Adrenal gland (tissue), 19 donors: ENCODE measurements at places on chromosomes 6 and 20. TPM values are rescaled to one million over a fixed set of nuclear protein-coding genes. Genes with fewer than 3 reads are reported as not detected.

Gene GJA10
- not detected for total RNA-seq

DNA sequence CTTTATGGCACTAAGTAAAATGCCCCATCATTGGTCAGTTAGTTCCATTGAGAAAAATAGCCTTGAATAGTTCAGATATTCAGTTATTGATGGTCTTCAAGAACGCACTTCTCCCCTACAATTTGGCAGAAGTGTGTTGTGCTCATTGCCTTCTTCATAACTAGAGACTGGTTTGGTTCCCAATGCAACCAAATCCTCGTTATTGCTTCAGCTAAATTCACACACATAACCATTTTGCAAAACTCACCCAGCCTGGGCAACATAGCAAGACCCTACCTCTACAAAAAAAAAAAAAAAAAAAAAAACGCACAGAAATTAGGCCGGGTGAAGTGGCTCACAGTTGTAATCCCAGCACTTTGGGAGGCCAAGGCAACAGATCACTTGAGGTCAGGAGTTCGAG, 32.1 kb downstream of the ZNF217 start:
- no peak overlapping the region for H3K4me3 ChIP-seq
- no peaks in the 10 kb centered on the region for H3K4me1 ChIP-seq
- no peak overlapping the region for H3K27ac ChIP-seq
- H3K36me3 ChIP-seq: no peaks in the 10 kb centered on the region

GRCh38 chr6:150202404-150202803, 59.6 kb downstream of the PPP1R14C start:
- no peak for DNase-seq
- H3K27ac ChIP-seq: no peak overlapping the region
- no peak overlapping the region for H3K4me3 ChIP-seq
- no peaks in the 10 kb centered on the region for H3K27me3 ChIP-seq

DNA sequence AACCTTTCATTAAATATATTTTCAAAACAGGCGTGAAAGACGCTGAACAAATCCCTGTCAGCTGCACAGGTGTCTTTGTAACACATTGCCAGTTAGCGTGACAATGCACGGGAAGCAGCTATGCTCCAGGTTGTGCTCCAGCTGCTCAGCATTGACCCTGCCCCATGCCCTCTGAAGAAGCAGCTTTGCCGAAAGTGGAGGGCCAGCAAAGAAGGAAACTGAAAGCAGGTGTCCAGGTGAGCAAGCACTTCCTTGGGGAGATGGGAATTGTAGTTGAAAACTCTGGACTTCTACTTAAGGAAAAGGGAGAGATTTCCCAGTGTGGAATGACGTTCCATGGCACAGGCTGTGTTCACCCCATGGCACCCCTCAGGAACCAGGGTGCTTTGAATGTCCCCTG, 125.7 kb downstream of the TTLL2 start:
- no peak overlapping the region for H3K27ac ChIP-seq
- no peaks in the 10 kb centered on the region for H3K36me3 ChIP-seq
- no peaks in the 10 kb centered on the region for H3K27me3 ChIP-seq
- DNase-seq: no peak
- no peaks in the 10 kb centered on the region for H3K4me1 ChIP-seq

DNA sequence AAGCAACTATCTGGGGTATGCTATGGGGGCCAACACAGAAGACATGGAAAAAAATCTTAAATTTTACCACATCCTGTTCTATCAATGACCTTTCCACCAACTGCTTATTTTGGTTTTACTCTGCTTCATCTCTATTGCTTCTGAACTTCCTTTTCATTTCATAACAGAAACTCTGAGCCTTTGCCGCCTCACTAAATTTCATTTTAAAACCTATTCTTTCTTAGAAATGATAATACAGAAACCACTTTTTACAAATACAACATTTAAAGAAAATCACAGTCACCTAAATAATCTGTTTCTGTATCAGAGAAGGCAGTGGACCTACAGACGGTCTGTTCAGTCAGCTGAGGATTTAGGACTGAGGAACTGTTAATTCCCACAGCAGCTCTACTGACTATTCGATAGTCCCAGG, 117.5 kb downstream of the KCNQ5 start:
- no peak overlapping the region for H3K27ac ChIP-seq
- H3K4me1 ChIP-seq: no peaks in the 10 kb centered on the region
- H3K27me3 ChIP-seq: no peaks in the 10 kb centered on the region
- no peaks in the 10 kb centered on the region for H3K36me3 ChIP-seq
- H3K4me3 ChIP-seq: no peak overlapping the region

Gene HLA-DRA
- 36.8 TPM for total RNA-seq

Gene UNC5CL
- 0.56 TPM for total RNA-seq

DNA sequence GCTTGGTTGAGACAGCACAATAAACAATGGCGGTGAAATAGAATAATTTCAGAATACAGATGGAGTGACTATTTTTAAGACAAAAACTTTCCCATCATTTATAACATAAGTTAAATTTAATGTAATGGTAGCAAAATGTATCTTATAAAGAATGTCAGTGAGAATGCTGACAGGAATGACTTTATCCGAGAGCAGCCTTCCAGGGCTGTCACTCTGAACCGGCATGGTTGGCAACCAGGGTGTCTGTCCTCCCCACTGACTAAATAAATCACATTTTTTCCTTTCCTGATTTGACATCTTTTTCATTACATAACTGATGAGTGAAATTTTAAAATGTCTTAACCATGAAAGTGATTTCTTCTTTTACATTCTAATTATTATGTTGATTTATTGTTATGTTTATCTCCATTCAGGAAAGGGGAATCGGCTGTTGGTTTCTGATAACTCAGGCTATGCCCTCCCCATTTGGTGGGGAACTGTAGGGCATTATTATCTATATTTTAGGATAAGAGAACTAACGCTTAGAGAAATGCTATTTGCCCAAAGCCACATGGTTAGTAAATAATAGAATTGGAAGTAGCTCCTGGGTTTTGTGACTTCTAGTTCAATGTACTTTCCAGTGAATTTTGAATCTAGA, 109.2 kb upstream of the OGFRL1 start:
- no peaks in the 10 kb centered on the region for H3K4me1 ChIP-seq
- no peaks in the 10 kb centered on the region for H3K27me3 ChIP-seq
- H3K4me3 ChIP-seq: no peak overlapping the region

GRCh38 chr20:33995053-33995831, 1.5 kb downstream of the RALY start:
- H3K27me3 ChIP-seq: no peaks in the 10 kb centered on the region
- peaks cover 35% of the 10 kb centered on the region for H3K4me1 ChIP-seq
- peak overlapping the region; percentile 81 for H3K27ac ChIP-seq
- DNase-seq: no peak

GRCh38 chr6:33313105-33313708, 671 bp downstream of the TAPBP start:
- peak overlapping the region; percentile 95 for H3K27ac ChIP-seq
- peaks cover 29% of the 10 kb centered on the region for H3K4me1 ChIP-seq
- peaks cover 21% of the 10 kb centered on the region for H3K36me3 ChIP-seq
- peak; percentile 50 for DNase-seq
- no peaks in the 10 kb centered on the region for H3K27me3 ChIP-seq
- peak overlapping the region; percentile 97 for H3K4me3 ChIP-seq

DNA sequence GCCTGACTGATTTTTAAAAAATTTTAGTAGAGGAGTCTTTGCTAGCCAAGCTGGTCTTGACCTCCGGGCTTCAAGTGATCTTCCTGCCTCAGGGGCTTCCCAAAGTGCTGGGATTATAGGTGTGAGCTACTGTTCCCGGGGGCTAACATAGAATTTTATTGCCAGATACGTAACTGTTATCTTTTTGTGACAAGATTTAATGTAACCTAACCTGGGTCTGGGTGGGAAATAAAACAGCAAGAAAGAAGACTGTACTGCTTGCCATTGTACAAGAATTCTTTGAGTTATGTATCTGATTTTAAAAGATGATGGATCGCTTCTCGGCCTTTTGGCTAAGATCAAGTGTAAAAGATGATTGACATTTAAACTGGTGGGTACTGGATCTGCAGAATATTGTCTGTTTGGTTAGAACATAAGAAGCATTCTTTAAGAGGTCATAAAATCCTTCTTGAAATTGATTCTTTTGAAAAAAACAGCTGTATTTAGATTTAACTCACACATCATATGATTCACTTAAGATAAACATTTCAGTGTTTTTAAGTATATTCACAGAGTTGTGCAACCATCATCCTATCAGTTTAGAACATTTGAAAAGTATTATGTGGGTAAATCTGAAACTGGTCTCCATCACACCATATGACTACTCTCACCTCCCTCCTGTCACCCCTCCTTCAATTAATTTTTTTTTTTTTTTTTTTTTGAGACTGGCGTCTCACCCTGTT, 21.6 kb downstream of the TPX2 start:
- no peaks in the 10 kb centered on the region for H3K36me3 ChIP-seq
- H3K27ac ChIP-seq: no peak overlapping the region
- H3K27me3 ChIP-seq: no peaks in the 10 kb centered on the region
- no peak overlapping the region for H3K4me3 ChIP-seq
- no peaks in the 10 kb centered on the region for H3K4me1 ChIP-seq

GRCh38 chr20:18852318-18852717, 38.7 kb downstream of the SCP2D1 start:
- no peak overlapping the region for H3K4me3 ChIP-seq
- DNase-seq: no peak
- no peak overlapping the region for H3K27ac ChIP-seq
- no peaks in the 10 kb centered on the region for H3K36me3 ChIP-seq
- no peaks in the 10 kb centered on the region for H3K4me1 ChIP-seq

- peaks cover 7% of the 10 kb centered on the region for H3K27me3 ChIP-seq
- H3K27ac ChIP-seq: no peak overlapping the region
- H3K36me3 ChIP-seq: no peaks in the 10 kb centered on the region
These were observed 31.8 kb downstream of the ABRACL start for GRCh38 chr6:139060332-139060731.

DNA sequence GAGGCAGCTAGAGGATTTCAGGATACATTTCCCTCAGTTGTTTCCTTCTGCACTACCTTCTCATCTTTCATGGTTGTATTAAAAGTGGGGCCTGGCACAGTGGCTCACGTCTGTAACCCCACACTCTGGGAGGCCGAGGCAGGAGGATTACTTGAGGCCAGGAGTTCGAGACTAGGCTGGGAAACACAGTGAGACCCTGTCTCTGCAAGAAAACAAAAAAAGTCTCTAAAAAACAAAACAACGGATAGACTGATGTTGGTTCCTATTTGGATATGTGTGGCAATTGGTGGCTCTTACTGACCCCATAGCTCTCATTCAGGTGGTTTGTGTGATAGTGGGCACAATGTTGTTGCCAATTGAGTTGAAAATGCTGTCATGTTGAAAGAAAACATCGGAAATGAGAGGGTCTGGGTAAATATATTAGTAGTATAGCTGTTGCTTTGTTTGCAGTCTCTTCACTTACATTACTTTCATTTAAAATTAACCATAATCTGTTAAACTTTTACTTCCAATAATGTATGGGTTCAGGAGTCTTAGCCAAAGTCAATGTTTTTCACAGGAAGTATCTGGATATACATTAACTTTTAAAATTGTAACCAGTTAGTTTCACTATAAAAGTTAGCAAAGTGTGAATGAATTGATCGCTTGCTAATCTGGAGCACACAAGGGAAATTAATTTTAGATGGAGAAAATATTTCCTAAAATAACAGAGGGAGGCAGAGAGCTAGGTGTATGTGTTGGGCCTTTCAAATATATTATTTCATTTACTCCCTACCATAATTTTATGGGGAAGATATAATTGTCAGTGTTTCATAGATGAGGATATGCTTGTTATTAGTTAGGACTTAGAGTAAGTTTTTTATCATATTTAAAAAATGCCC, 31.1 kb downstream of the UTRN start:
- peaks cover 39% of the 10 kb centered on the region for H3K4me1 ChIP-seq
- no peaks in the 10 kb centered on the region for H3K36me3 ChIP-seq
- H3K4me3 ChIP-seq: no peak overlapping the region
- no peaks in the 10 kb centered on the region for H3K27me3 ChIP-seq
- peak overlapping the region; percentile 15 for H3K27ac ChIP-seq
- no peak for DNase-seq

- H3K36me3 ChIP-seq: no peaks in the 10 kb centered on the region
- no peak overlapping the region for H3K4me3 ChIP-seq
- no peaks in the 10 kb centered on the region for H3K4me1 ChIP-seq
- H3K27ac ChIP-seq: no peak overlapping the region
- no peaks in the 10 kb centered on the region for H3K27me3 ChIP-seq
These were observed 222.6 kb downstream of the C6orf118 start for GRCh38 chr6:165086814-165087213.

Gene TREML4
- total RNA-seq: not detected

Gene PGC
- total RNA-seq: not detected

- H3K4me3 ChIP-seq: no peak overlapping the region
- H3K27me3 ChIP-seq: no peaks in the 10 kb centered on the region
- H3K27ac ChIP-seq: no peak overlapping the region
- H3K36me3 ChIP-seq: no peaks in the 10 kb centered on the region
- peaks cover 21% of the 10 kb centered on the region for H3K4me1 ChIP-seq
These were observed 18.0 kb downstream of the ATP9A start for GRCh38 chr20:51750037-51750769.

DNA sequence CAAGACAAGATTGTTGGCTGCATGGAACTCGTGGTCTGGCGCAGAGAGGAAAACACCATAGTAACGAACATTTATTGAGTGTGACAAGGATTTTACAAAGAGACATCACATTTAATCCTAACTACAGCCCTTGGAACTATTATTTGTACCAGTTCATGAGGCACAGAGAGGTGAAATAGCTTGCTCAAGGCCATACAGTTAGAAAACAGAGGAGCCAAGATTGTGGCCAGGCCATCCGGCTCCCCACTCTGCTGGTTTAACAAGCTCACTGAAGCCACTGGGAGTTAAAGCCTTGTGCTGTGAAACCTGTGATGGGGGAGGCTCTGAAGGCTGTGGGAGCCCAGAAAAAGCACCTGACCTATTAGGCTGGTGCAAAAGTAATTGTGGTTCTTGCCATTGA, 74.9 kb upstream of the ZNFX1 start:
- H3K36me3 ChIP-seq: no peaks in the 10 kb centered on the region
- no peak overlapping the region for H3K4me3 ChIP-seq
- no peak overlapping the region for H3K27ac ChIP-seq
- no peak for DNase-seq
- no peaks in the 10 kb centered on the region for H3K27me3 ChIP-seq
- H3K4me1 ChIP-seq: no peaks in the 10 kb centered on the region

DNA sequence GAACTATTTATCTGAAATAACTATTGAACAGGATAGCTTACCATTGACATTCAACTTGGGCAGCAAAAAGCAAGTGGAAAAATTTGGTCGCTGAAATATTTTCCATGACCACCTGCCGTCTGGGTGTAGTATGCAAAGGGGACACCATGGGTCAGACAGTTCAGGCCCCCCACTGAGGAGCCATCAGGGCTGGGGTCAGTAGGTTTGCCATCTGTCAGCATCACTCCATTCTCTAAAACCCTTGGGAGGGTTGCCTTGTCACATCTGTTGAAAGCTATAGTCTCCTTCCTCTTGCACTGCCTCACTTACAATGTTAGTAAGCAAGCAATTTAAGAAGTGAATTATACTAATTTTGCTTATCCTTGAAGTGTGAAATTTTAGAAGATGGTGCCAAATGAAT, 44.9 kb downstream of the NRN1 start:
- no peaks in the 10 kb centered on the region for H3K27me3 ChIP-seq
- no peak overlapping the region for H3K27ac ChIP-seq
- no peak for DNase-seq
- no peaks in the 10 kb centered on the region for H3K4me1 ChIP-seq
- H3K4me3 ChIP-seq: no peak overlapping the region
- H3K36me3 ChIP-seq: no peaks in the 10 kb centered on the region

Gene REM1
- total RNA-seq: 7.2 TPM

Gene CCM2L
- 5.2 TPM for total RNA-seq

- peaks cover 8% of the 10 kb centered on the region for H3K4me1 ChIP-seq
- no peak overlapping the region for H3K27ac ChIP-seq
- H3K36me3 ChIP-seq: no peaks in the 10 kb centered on the region
- no peak overlapping the region for H3K4me3 ChIP-seq
These were observed 48.5 kb downstream of the MAP1LC3A start for GRCh38 chr20:34607066-34607465.

Gene HACE1
- total RNA-seq: 12.8 TPM

Gene SLC22A2
- not detected for total RNA-seq
